ENCODE measurements at places on chromosomes 11 and 22.
A peak's percentile ranks its signal among the peaks of the same experiment; 100 is the strongest.

DNA sequence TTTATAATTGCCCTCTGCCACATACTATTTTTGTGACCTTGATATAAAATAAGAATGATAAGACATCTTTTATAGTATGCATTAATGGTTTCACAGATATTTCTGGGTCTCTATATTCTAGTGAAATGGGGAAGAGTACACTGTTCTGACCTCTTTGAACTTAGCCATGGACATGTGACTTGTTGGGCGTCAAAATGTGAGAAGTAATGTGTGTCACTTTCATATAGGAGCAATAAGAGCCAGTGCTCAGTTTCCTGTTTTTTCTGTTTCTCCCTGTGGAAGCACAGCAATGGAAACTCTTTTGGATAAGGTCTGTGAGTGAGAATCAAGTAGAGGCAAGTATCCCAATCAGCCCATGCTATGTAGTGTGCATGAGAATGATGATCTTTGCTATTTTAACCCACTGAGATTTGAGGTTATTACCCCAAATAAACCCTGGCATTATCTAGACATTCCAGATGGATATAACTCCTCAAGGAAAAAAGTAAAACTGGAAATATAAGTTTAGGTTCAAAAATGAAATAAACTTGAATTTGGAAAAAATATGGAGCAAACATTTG is 60.7 kb downstream of the RAB38 start:
- no peak for DNase-seq

DNA sequence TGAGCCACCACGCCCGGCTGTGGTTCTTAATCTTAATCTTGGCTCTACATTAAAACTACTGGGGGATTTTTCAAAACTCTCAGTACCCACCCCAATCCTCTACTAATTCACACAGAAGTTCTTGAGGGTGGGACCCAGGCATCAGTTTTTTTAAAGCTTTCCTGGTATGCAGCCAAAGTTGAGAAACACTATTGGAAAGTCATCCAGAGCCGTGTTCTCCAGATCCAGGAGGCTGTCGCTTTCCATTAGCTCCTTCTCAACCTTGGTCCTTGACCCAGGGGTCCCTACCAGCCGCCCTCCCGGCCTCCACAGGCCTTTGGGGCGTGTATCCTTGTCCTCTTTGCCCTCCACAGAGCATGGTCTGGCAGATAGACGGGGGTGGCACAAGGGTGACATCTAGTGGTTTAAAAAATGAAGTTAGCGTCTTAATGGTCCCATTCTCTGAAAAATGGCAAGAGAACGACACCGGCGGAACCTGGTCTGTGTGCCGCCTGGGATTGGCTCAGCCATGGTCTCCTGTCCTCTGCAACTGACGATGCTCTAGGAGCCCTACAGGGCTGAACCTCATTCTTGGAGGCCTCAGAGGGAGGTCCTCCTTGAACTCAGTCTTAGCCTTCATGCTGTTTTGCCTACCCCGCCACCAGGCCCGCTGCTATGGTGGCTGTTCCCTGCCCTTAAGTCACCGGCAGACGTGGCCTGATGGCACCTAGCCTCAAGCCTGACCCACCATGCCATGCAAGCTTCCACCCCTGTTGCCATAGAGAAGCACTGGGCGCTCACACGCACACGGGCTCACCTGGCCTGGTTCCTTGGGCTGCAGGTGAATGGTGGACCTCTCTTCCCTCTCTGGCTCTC is 152.0 kb upstream of the SYN3 start:
- DNase-seq: peak; percentile 41

DNA sequence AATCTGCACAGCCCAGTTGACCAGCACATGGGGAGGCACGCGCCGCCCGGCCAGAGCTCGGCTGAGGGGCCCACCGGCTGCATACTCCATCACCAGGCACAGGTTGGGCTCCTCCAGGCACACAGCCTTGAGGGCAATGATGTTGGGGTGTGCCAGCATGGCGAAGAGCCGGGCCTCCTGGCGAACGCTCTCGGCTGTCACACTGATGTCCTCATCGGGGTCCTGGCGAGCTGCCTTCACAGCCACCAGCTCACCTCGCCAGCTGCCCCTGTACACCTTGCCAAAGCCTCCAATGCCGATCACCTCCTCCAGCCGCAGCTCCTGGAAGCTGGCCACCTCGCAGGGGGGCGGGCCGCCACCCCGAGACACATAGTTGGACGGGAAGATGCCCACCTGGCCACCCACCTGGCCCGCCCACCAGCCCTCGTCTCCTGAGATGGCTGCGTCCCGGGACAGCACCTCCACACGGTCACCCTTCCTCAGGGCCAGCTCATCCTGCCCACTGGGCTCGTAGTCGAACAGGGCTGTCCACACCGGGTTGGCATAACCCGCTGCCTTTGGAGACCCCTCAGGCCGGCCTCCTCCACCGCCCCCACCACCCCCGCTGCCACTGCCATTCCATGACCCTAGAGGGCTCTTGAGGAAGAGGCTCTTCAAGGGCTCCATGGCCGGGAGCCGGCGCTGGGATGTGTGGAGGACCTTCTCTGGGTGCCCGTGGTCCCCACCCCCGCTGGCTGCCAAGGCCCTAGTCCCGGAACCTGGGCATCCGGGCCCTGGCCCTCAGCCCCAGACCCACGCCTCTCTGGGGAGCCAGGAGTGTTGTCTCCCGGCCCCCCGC is 711 bp downstream of the MAP3K11 start:
- no peak for DNase-seq

DNA sequence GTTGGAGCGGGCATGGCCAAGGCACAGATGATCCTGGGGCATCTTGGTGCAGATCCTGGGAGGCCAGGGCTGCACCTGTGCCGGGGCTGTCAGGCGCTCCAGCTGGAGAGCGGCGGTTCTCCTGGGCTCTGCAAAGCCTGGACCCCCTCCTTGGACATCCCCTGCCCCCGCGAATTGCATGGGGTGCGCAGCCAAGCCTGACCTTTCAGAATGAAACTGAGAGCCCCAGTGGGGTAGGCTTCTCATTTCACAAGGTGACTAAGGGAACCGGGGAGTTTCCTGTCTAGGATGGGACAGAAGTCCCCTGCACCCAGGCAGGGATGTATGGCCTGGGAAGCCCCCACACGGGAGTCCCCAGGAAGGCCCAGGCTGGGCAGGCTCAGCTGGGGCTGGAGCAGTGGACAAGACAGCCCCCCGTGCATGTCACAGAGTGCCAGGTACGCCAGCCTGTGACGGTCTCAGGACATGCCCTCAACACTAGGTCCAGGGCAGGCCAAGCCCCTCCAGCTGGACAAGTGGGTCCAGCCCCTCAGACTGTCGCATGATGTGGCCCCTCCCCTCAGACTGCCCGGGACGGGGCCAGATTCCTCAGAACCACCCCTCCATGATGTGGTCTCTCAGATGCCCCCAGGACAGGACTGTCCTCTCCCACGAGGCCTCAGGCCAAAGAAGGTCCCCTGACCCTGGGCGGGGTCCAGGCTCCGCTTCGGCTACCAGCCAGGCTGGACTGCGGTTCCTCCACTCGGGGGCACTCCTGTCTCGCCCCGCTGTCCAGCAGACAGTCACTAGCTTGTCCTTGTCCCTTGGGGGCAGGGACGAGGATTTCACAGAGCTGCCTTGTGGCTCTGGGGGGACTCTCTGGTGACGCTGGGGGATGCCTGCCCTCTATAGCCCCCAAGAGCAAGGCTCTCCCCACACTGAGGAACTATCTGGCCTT is 2.3 kb downstream of the LSP1 start:
- DNase-seq: no peak

DNA sequence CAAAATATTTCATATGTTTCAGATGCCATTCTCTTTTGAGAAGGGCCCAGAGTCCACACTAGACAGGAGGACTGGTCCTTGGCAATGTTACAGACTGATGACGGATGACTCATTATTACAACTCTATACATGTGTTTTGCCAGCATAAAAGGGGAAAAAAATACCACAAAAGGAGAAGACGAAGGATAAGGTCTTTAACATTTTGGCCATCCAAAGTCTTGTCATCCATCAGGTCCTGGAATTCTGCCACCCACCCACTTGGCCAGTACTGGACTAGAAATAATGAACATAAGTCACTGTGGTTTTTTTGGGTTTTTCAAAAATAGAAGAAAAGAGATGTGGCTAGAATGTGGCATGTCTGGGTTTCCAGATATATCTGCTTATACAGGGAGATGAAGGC is 57.7 kb upstream of the BDNF start:
- no peak for DNase-seq

GRCh38 chr22:35609261-35609660 is 7.9 kb downstream of the MB start:
- DNase-seq: no peak

GRCh38 chr11:7251836-7252682 is at the start of gene SYT9:
SYT9 (plus strand) TSS chr11:7251904; CDS start chr11:7252187, 283 bp downstream.
- no peak for DNase-seq
